ENCODE measurements at places on chromosomes 3 and 15.

DNA sequence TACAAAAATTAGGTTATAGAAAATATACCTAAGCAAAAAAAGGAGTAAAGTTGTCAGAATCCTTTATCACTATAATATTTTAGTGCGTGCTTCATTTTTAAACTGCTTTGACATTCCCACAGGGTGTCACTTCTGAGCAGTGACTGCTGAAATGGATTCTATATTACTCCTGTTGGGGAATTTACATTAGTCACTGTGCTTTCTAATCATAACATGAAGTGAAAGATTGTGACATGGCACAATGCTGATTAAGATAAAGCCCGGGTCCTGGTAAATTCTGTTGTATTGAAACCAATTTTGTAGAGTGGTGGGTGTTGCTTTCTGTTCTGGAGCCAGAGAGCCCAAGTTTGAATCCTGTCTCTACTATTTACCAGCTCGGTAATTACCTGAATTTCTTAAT, 36.4 kb upstream of the EHHADH start:
- no peak for DNase-seq

GRCh38 chr15:31481142-31481541, 154.5 kb downstream of the KLF13 start:
- DNase-seq = no peak

GRCh38 chr3:107413264-107413663, 36.0 kb downstream of the CCDC54 start:
- no peak for DNase-seq

- DNase-seq = no peak
These were observed 46.8 kb downstream of the ITGB5 start for GRCh38 chr3:124840331-124840730.

DNA sequence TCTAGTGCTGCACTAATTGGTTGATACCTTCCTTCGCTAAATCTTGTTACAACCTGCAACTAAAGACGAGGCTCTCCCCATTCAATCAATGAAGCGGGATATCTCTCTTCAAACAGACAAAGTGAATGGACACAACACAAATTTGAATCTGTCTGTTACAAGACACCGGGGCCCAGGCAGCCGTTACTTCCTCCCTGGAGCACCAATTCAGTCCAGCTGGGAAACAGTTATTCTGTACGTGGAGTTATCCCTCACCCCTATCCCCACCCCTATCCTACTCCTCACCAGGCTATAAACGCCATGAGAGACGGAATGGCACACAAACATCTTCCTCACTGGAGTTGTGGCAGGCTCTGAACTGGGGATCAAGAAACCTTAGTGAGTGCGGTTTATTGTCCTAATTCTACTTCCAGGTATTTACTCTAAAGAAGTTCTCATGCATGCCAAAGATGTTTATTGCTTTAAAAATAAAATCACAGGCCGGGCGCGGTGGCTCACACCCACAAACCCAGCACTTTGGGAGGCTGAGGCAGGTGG, 181.8 kb downstream of the FOXP1 start:
- DNase-seq = no peak

DNA sequence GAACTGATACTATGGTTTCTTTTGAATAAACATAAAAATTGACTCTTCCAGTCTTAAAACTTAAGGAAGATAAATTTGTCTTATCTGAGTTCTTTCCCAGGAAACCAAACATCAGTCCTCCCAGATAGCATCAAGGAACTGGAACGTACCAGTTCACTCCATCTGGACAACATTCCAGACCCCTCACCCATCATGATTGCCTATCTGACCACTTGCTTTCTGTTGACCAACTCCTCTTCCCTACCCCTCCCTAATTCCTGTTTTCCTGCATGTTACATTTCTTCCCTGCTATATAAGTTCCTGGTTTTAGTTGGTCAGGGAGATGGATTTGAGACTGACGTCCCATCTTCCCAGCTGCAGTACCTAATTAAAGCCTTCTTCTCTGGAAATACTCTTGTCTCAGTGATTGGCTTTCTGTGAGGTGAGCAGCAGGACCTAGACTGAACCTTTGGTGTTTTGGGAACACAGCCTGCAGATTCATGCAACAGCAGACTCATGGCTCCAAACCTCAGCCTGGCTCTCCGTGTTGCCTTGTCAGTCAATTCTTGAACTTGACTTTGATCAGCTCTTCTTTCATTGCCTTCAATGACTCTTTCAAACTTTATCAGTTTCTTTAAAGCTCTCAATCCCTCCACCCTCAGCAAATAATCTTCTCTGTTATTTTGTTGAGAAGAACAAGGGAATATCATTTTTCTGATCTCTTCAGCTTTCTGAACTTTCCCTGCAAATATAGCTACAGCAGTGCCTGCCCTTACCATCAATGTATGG, 123.6 kb downstream of the RPL22L1 start:
- DNase-seq = no peak

GRCh38 chr3:124907957-124908356, 20.8 kb upstream of the ITGB5 start:
- no peak for DNase-seq

DNA sequence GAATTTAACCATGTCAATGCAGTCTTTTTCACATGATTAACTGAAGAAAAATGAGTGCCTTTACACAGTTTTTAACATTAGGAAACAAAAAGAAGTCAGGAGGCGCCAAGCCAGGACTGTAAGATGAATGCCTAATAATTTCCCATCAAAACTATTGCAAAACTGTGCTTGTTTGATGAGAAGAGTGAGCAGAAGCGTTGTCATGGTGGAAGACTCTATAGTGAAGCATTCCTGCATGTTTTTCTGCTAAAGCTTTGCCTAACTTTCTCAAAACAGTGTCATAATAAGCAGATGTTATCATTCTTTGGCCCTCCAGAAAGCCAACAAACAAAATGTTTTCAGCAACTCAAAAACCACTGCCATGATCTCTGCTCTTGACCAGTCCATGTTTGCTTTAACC, 156.8 kb upstream of the CDIN1 start:
- DNase-seq = no peak

GRCh38 chr3:13075986-13076654, 2.9 kb upstream of the IQSEC1 start:
- no peak for DNase-seq

DNA sequence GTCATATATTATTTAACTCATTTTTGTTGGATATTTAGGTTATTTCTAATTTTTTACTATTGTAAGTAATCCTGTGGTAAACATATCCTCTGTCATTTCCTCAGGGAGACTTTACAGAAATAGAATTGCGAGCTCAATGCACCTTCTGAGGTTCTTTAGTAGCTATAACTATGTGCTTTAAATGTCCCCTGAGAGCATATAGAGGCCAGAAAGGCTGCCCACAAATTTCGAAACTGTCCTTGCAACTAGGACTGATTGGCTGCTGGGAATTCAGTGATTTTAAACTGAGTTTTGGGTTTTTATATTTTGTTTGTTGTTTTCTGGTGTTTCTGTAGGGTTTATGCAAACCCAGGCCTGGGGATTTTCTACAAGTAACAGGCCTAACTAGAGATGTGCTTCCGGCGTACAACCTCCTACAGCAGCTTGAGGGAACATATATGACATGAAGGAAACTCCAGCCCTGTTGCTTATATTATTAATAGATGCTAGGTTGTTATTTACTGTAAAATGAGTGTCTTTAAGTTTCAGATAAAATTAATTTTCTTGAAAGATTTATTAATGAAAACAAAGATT, 29.1 kb upstream of the P4HTM start:
- DNase-seq = no peak
